ENCODE measurements at places on chromosomes 11 and 22.

DNA sequence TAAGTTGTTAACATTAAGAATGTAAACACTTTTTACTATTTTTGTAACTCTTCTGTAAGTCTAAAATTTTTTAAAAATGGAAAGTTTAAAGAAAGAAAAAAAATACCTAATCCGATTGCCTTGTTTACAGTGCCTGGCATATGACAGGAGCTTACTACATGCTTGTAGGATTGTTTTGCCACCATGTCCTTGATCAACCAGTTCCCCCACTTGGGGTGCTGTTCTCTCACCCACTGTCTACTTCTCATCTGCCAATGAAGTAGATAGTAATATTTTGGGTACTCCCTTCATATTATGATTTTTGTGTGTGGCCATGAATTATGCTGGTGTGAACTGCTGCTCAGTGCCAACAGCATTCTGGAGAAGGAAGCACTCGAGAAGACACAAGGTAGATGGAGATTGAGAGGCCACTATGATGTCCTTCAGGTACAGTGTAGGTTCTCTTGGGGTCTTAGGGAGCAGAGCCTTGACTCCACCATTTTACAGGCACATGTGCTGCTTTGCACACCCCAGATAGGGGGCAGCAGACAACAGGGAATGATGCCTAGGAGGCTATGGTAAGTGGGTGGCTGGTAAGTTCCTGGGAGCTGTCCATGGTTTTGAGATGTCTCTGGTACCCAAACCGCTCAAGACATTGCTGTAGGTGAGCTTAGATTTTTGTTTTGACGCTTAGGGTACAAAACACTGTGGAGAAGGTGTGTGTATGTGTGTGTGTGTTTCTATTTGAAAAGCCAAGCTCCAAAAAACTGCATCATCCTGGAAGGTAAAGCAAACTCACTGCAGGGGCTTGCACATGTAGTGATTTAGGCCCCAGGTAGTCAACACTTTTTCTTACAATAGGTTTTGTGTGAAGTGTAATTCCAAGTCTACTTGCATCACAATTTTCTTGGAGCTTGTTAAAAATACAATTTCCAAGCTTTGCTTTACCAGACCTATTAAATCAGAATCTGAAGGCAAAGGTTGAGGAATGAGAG, 494.5 kb upstream of the LARGE1 start:
- no peak for DNase-seq

GRCh38 chr11:107741044-107741823, 29.4 kb upstream of the SLN start:
- no peak for DNase-seq

- no peak for DNase-seq
Measured at GRCh38 chr22:23076896-23077572, 6.7 kb downstream of the GNAZ start.

GRCh38 chr11:15641271-15642045, 526.7 kb downstream of the INSC start:
- DNase-seq, result no peak

DNA sequence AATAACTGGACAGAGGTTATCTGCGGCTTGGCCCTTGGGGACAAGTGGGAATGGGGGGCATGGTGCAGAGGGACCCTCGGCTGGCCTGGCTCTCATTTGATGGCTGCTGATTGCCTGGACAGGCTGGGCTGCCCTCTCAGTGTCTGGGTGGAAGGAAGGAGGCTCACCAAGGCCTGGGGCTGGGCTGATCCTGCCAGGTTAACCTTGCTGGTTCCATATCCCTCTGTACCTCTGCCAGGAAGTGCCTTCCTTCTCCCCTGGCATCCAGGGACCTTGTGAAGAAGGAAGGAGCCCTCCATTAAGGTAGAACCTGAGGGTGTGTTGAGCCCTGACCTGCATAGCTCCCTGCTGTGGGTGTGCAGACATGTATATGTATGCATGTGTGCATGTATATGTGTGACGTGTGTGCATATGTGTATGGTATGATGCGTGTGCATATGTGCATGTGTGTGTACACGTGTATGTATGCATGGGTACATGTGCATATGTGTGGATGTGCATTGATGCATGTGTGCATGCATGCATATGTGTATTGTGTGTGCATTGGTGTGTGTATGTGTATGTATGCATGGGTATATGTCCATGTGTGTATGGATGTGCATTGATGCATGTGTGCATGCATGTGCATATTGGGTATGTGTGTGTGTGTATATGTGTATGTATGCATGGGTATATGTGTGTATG, 433.9 kb downstream of the TBC1D22A start:
- DNase-seq, result no peak

DNA sequence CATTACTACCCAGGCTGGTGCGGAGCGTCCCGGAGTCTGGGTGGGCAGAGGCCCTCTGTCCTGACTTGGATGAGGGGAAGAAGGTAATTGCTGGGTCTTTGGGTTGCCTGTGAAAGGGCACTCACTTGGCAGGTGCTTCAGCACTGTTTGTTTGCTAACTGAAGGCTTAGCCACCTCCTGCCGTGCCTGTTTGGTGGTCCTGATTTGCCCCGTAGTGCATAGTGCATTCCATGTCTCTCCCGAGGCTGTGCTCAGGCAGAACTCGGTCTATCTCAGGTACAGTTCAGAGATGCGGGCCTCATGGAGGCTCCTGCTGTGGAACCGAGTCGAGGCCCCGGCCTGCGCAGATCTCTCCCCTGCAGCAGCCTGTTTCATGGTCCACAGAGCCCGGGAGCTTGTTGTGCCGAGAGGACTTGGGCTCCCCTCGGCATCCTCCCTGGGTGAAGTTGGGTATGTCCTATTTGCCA, 146.2 kb downstream of the TBC1D22A start:
- no peak for DNase-seq

- DNase-seq, result no peak
Measured at GRCh38 chr11:59901306-59901705, 22.7 kb downstream of the OOSP3 start.

- DNase-seq, result no peak
Measured at GRCh38 chr11:114586797-114587196, 8.8 kb downstream of the NXPE4 start.

DNA sequence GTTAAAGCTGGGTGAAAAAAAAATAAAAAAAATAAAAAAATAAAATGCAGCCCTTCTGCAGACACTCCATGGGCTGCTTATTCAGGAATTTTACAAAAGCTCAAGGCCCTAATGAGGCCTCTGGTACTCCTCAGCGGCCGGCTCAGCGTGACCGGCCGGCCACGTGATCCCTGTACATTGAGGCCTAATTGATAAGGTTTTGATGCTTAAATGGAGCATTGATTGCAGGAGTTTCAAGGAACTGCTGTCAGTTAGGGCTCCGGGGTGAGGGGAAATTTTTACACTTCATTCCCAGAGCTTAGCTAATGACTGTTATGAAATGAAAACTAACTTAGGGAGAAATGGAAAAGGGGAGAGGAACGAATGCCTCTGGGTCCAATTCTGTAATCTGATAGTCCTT, 368.8 kb upstream of the KIRREL3 start:
- no peak for DNase-seq
